ENCODE measurements at places on chromosomes 6 and 20.

DNA sequence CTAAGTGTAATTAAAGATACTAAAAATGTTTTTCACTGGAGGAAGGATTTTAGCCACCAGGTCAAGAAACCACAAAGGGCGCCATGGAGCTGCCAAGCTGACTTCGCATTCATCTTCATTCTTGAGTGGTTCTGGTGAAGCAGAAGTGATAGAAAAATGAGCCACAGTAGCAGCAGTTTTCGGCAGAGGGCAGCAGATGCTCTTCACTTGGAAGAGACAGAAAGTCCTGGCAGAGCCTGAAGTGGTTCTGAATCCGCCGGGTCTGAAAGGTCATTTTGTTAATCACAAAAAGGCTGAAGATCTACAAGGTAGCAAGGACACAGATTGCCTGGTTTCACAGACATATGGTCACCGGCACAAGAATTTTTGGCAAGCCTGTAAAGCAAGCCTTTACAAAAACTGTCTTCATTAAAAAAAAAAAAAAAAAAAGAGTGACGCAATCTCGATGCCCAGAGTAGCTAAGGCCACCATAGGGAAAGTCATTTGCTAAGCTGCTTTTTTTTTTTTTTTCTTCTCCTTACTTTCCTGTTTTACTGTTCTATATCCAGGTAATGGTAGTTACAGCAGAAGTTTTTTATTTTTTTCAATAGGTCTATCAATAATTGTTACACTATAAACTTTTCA is 345.1 kb upstream of the AGPAT4 start:
- peak; percentile 76 for DNase-seq

DNA sequence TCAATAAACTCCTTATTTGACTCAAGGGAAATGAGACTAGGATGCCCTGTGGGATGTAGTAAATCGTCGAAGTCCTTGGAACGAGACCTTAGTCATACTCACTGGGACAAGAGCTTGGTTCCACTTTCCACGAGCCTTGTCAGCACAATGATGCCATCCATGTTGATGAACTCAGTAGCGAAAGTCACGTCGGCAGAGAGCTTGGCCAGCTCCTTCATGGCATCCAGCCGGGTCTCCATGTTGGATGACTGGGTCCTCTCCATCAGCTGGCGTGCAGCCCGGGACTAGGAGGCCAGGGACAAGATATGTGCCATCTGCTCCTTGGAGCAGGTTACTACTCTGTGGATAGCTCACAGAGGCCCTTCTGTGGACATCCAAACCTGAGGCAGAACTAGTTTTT is 17.5 kb downstream of the ELMO2 start:
- no peak for DNase-seq

DNA sequence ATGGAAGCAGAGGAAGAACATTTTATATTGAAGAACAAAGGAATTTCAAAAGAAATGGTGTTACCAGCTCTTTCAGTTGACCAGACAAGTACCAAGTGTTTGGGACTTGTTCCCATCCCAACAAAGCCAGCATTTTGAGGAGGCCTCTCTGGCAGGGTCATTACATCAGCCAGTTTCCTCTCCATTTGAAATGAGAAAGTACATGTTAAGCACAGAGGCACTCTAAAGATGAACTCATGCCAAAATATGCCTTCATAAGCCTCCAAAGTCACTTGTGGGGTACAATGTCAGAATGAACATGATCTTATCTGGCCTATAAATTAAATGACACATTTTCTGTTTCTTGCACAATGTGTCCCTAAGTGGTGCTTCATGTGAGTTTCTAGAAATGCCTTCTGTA is 223.9 kb downstream of the PRL start:
- no peak for DNase-seq

DNA sequence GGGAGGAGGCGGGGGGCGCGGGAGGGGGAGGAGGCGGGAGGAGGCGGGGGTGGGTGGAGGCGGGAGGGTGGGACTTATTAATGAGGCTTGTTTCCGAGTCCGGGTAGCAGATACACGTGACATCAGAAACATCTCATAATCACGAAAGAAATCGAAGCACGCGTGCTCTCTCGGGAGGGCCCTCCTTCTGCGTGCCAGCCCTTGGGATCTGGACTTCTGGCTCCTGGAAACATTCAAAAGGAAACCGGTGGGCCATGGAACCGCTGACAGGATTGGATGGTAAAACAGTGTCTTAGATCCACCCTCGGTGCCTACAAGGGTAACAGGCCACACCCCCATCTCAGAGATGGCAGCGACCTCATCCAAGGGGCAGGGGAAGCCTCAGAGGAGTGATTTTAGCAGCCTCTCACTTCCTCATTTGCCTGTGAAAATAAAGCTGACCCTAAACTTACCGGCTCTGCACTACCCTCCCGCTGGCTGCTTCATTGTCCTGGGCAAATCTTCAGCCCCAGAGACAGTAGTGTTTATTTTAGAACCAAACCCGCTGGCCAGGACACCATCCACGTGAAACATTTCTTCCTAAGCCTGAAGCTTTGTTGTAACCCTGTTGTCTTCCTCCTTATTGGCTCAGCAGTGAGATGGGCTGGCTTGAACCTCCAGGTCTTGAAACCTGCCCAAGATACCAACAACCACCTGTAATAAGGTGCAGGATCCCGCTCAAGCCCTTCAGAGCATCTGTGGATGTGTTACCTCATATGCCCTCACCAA is 97.5 kb downstream of the PSMG4 start:
- DNase-seq: peak; percentile 88

DNA sequence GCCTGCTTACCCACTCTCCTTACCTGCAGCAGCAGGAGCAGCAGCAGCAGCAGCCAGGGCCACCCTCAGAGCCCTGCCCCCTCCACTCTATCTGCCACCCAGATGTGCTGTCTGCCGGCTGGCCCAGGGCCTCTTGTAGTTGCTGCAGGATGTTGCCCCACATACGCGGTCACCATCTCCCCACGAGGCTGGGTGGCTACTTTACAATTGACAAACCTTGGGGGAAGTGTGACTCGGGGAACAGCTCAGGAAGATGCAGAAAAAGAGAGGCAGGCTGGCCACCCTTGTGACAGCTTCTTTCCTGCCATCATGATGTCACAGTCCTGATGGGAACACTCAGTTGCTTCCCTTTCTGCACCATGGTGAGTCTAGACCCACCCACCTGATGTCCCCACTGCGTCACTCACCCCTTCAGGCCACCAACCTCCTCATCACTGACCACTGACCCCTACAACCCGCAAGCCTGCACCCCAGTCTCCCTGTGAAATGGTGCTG is 14.5 kb downstream of the TREM1 start:
- no peak for DNase-seq

- DNase-seq: peak; percentile 62
Measured at GRCh38 chr6:128882560-128882959, 378 bp upstream of the LAMA2 start.

DNA sequence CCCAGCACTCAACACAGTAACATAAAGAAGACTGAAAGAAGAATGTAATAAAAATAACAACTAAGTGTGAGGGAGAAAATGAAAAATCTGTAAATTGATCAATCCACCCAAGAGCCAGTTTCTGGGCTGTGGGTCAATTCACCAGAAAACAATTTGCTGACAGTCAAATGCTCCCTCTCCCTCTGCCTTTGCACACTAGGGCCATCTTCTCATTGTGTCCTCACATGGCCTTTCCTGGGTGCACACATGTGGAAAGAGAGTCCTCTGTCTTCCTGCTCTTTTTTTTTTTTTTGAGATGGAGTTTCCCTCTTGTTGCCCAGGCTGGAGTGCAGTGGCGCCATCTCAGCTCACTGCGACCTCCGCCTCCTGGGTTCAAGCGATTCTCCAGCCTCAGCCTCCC is 53.9 kb upstream of the PRND start:
- DNase-seq: no peak

- peak; percentile 78 for DNase-seq
Measured at GRCh38 chr6:75532521-75532920, 38.9 kb upstream of the FILIP1 start.

GRCh38 chr20:45011108-45011526 is 44.8 kb downstream of the STK4 start:
- no peak for DNase-seq

- no peak for DNase-seq
Measured at GRCh38 chr6:129402244-129402643, 307.7 kb downstream of the ARHGAP18 start.

GRCh38 chr6:46288835-46289234 is 118.1 kb upstream of the ENPP5 start:
- no peak for DNase-seq

GRCh38 chr20:5779071-5779900 is 29.1 kb downstream of the SHLD1 start:
- no peak for DNase-seq

GRCh38 chr20:13953227-13953626 is 37.2 kb downstream of the SEL1L2 start:
- no peak for DNase-seq

DNA sequence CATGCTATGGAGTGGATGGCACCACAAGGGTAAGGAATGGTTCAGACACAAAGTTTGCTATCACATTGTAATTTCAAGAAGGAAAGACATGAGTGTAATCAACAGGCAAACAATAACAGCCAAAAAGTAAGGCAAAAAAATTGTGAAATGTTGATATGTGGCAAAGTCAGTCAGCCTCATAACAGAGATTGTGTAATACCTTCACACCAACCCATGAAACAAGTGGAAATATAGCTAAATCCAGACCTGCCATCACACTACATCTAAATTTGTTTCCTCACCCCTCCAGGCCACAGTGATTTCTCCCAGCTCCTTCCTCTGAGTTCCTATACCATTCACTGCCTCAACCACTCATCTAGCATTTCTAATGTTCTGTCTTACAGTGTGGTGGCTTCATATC is 37.3 kb downstream of the SIM1 start:
- no peak for DNase-seq

DNA sequence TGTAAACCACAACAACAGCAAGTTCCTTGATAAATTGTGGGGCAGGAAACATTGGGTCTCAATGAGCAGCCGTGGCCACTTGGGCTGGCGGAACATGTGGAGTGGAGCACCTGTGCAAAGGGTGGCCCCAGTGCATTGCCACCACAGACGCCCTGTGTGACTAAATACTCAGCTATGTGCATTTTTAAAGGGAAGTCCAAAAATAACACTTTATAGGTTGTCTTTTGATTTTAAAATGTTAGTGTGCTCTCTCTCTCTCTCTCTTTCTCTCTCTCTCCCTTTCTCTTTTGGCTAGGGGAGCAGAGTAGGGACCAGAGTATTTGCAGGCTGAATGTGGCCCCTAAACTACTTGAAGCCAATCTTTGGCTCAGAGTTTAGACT is 236.3 kb downstream of the BCAS1 start:
- DNase-seq: no peak

DNA sequence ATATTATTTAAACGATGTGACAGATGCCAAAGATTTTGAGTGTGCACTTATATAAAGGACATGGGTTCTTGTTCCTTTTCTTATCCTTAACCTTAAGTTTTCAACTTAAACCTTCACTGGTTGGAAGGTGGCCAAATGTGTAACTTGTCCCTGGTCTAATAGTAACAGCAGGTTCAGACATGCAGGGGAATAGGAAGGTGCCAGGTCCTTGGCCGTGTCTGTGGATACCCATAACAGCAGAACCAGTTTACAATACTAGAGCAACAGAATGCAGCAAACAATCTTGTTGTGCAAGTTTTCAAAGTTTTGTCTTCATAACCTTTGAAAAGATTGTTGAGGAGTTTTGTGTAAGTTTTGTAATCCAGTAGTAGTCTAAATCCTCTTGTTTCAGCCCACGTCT is 4.4 kb downstream of the MYB start:
- no peak for DNase-seq

GRCh38 chr6:43570876-43571441 is 4.9 kb downstream of the XPO5 start:
- no peak for DNase-seq

GRCh38 chr20:53284256-53284655 is 309.4 kb downstream of the ZNF217 start:
- DNase-seq: no peak

GRCh38 chr6:3323696-3324261 is 65.0 kb downstream of the PSMG4 start:
- DNase-seq: no peak

- DNase-seq: no peak
Measured at GRCh38 chr6:109815054-109815453, 124.0 kb downstream of the FIG4 start.
